Aorta (tissue), 5 donors: ENCODE measurements at places on chromosomes 1 and 21. TPM values are rescaled to one million over a fixed set of nuclear protein-coding genes. Genes with fewer than 3 reads are reported as not detected.

SYNC gene
- polyA plus RNA-seq: 36.8 TPM

LYPD8 gene
- 1.4 TPM for polyA plus RNA-seq

DNA sequence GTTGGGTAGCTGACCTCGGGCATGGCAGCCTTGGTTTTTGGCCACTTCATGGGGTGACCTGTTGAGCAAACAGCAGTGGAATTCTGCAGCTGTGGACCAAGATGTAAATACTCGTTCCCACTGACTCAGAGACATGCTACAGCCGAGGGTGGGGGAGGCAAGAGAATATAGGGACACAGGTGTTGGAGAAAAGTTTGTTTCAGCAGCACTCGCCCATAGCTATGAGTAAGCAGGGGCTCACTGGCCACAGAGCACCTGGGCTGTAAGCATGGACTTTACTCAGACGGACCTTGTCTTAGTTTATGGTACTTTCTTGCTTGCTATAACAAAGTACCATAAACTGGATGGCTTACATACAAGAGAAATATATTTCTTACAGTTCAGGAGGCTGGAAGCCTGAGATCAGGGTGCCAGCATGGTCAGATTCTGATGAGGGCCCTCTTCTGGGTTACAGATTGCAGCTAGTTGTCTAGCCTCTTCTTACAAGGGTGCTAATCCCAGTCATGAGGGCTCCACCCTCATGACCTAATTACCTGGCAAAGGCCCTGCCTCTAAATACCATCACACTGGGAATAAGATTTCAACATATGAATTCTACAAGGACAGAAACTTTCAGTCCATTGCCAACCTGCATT is 437.2 kb upstream of the DAB1 start:
- no peak for DNase-seq

DNA sequence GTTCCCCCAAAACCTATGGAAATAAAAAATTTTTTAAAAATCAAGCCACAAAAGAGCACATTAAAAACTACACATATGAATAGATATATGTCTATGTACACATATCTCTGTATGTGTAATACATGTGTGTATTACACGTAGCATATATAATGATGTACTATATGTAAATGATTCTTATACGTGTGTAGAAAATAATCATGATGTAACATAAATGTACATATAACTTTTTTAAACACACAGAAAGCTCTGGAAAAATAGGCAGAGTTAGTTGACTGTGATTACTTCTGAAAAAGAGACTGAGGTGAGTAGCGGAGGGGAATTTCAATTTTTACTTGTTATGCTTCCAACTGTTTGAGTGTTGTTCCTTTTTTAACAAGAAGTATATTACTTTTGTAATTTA is 405.0 kb downstream of the CAMTA1 start:
- DNase-seq: no peak

DNA sequence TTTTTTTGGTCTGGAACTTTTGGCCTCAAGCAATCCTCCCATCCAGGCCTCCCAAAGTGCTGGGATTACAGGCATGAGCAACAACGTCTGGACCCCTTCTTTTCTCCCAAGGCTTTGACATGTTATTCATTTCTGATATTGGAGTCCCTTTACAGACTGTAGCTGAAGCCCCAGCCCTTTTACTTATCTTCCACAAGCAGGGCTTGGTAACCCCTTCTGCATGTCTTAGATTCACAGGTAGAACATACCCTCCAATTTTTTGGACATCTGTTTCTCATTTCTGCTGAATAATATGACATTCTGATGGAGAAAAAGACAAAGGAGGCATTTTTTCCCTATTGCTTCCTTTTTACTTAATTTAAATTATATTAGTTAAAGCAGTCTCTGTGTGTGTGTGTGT is 39.2 kb upstream of the RGS21 start:
- no peak for DNase-seq

DNA sequence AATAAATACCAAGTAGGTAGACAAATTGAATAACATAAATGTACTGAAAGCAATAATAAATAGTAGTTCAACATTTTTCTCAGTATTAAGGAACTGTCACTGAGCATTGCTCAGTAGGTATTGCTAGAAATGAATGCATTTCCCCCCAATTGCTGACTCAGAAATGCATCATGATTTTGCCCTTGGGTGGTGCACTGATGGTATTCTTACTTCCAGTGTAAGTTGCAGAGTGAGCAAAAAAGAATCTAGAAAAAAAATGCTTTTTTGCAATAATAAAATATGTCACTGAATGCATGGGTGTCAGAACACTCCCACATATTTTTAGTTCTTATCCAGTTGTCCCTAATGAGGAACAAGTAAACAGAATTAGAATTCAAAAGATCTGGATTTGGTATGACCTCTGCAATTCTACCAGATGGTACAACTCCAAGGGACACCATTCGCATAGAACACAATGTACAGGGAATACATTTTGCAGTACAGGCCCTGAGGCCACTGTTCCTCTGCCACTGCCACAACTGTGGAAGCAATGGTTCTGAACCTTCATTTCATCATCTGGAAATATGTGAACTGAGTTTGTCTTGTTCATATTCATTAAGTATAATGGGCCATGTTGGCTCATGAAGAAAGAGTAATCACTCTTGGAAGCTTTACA is 78.0 kb downstream of the ATP6V1G3 start:
- no peak for DNase-seq

DNA sequence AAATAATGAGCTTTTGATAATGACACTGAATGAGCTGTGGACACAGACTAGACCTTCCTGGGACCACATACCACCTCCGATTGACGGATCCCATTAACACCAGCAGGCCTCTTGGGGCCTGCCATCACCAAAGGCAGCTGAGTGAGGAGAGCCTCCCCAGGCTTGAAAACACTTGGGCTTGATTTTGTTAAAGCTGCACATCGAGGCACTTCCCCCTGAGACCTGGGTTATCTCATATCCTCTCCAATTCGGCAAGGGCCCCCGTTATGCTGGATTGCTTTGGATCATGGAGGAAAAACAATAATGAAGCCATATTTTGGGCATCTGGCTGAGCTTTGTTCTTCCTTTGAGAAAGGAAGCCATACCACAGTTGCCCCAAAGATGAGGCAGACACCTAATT is 143.0 kb downstream of the AJAP1 start:
- no peak for DNase-seq
